ENCODE measurements at places on chromosomes 11 and 22.

- no peak for DNase-seq
Observed at GRCh38 chr11:45141631-45142030, 4.8 kb upstream of the PRDM11 start.

- DNase-seq = no peak
Observed at GRCh38 chr22:20086763-20087162, 6.7 kb downstream of the DGCR8 start.

GRCh38 chr11:19864141-19865140 lies 151.8 kb downstream of the NAV2 start:
- no peak for DNase-seq

- DNase-seq = peak; percentile 74
Observed at GRCh38 chr22:41951898-41952474, at the start of gene SMIM45. Gene SMIM45 (plus strand): TSS chr22:41952150.

DNA sequence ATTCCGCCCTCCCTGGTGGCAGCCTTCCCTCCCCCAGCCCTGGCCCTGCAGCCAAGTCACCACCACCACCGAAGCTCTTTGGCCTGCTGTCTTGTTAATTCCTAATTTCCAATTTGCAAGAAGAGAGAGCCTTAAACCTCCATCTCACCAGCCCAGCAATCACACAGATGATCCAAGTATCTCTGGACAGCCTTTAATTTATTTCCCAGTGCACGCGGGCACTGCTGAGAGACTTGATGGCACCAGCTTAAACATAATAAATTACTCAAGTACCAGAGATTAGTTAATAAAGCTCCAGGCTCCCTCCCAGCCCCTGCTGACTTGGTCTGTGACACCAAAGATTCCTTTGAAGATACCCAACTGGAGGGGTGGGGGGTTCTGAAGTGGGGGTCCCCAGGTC lies 494.7 kb downstream of the BUD13 start:
- no peak for DNase-seq

DNA sequence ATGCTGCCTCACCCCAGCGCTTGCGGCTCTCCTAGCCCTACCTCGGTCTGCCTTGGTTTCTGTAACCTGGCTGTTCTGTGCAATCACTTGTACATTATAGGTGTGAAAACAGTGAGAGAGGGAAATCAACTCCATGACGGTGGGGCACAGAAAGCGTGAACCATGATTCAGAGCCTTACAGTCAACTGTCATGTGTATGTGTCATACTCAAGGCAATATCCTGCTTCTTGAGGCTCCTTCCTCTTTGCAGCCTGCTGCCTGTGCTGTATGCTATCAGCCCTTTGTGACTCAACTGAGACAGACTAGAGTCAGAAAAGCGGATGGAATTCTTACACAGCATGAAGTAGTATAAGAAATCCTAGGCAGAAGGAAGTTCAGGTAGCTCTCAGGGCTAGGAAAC lies 2.1 kb downstream of the NRIP3 start:
- no peak for DNase-seq

DNA sequence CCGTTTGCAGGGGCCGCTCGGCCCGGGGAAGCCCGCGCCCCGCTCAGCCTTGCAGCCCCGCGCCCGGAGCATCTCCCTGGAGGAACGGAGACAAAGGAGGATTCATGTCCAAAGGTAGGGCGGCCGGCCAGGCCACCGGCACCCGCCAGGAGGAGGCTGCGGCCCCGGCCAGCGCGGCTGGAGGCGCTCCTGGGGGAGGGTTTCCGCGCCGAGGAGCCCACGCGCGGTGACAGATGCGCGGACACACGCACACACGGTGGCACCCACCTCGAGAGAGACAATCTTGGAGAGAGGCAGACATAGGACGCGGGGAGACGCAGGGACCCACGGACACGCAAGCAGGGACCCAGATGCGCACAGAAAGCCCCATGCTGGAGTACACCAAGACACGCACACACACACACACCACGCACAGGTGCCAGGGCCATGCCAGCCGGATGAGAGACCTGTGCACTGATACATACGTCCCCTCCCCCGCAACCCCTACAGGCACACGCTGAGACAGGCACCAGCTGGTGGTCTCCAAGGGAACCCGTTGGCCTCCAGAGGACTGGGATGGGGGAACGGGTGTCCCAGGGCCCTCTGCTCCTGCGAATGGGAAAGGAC lies 7.8 kb downstream of the SEPTIN3 start:
- DNase-seq = no peak

DNA sequence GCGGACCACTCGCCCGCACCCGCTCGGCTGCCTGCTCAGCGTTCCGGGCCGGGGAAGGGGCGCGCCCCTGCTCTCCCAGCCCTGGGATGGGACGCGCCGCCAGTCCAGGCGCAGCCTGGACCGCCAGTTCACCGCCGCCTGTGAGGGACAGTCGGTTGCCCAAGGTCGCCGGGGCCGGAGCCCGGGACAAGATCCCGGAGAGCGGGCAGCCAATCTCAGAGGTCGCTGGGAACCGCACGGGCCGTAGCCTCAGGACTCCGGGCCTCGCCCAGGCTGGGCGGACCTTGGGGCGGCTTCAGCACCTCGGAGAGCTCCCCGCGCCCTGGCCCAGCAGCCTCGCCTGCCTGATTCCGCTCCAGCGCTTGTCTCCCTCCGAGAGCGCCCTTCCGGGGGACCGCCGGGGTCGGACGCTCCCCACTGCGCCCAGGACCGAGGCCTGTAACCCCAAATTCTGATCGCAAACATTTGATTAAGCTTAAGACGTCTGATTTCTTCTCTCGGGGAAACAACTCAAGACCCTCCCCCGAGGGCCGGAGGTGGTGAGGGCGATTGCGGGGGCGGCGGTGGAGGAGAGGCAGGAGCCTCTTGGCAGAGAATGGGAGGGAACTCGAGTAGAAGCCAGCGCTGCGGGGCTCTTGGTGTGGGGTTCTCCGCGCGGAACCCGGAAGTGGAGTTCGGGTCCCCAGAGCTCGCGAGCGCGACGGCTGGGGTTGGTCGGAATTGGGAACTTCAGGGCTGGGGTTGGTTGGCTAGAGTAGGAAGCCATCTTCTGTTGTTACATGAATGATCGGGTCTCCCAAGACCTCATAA lies 1.1 kb upstream of the CHRM4 start:
- DNase-seq = peak; percentile 92

DNA sequence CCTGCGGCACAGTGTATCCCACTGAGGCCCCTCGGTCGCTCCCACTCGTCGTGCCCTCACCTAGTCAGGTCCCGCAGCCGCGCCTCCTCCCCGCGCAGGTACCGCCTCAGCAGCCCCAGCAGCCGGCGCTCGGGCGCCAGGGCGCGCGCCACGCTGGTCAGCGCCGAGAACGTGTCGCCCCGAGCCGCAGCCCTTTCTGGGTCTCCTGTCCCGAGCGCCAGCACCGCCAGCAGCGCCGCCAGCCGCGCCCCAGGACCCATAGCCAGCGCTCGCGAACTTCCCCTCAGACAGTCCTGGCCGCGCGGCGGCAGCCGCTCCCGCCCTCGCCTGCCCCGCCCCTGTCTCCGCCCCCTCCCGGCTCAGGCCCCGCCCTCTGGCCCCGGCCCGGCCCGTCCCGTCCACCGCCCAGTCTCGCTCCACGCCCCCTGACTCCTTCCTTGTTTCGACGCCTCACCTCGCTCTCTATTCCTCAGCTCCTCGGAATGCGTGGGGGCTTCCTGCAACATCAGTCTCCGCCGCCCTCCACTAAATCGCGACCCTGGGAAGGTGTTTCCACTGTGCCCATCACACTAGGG lies at the start of gene P4HA3:
TSS of gene P4HA3 (minus strand) at position 289 of the 575 bp plus-strand sequence. CDS start at position 260, 29 bp downstream.
- peak; percentile 87 for DNase-seq

DNA sequence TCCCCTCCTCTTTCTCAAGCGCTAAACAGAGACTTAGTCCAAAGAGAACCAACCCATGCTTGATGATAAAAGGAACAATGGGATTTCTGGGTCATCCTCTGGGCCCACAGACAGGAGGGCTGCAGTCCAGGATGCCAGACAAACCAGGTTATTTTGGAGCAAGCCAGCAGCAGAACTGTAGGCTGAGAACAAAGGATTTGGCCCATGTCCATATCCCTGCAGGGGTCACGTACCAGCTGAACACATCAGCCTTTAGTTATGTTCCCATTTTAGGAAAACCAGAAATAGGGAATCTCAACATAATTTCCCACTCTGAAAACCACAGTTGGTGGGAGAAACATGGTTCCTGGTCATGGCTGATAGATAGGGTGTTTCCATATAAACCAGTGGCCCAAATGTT lies 533.6 kb upstream of the CADM1 start:
- DNase-seq = no peak

DNA sequence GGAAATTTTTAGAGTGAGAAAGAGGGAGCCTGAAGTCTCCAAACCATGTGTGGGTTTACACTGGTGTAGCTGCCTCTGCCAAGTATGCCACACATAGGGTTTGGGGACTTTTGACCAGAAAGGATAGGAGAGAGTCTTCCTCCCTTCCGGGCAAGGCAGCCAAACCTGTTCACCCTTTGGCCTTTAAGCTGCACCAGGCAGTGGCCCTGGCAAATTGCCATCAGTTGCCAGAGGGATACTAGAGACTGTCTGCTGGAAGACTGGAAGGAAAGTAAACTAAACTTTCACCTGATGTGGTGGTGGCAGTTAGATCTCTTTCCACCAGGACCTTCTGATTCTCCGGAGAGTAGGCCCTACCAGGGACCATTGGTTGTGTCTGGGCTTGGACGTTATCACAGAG lies 1263.2 kb downstream of the FAM181B start:
- DNase-seq = no peak

GRCh38 chr11:45984192-45984591 lies 61.7 kb downstream of the LARGE2 start:
- no peak for DNase-seq

Measured in H9 (cell line).